ENCODE measurements at places on chromosomes 1 and 21.

DNA sequence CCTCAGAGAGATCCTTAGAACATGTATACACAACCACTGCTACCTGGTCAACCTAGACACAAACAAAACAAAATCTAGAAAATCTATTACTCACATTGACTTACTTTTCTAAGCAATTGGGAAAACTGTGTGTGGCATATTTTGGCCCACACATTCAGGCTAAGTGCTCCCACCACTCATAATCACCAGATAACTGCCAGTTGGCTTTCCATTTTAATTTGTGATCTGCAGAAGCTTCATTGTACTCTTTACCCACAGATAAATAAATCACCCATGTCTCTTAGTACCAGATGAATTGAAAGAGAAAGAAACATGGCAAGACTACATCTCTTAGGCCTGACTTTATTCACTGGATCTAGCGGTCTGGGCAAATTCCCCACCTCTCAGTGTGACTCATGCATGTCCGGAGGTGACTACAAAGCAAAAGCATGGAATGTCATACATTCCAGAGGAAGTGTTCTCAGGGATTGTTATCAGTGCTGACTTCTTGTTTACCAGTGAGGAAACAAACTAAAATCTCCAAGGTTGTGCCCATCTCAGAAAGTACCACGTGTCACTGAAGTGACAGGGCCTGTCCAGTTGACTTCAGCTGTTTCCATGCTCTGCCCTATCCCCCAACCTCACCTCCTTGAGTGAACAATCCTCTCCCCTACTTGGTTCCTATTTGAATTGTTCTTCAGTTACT, 52.4 kb upstream of the BCL10 start:
- DNase-seq: no peak

GRCh38 chr1:172443666-172444453, at the start of gene PIGC:
TSS of gene PIGC (minus strand) at chr1:172444069. CDS start at chr1:172442622, 1,447 bp downstream.
- peak; percentile 93 for DNase-seq

DNA sequence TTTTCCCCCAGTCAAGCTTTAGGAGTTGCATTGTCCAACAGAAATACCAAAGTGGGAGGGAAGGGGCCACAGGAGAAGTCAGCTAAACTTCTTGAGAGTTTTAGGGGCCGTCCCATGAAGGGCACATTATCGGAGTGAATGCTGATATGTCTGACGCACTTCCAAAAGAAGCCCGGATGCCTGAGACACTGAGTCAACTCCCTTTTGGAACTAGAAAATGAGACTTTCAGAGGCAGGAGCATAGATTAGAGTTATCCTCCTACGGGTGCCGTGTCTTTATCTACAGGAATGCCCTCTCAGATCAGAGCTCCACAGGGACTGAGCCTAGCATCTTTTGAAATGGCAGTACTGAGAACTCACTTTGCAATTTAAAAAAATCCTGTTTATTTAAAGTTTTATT, 13.1 kb downstream of the ACTN2 start:
- DNase-seq: no peak

- DNase-seq: peak; percentile 77
Observed at GRCh38 chr1:17606826-17607440, 67.4 kb downstream of the ARHGEF10L start.

- DNase-seq: peak; percentile 72
Observed at GRCh38 chr1:7572654-7573152, 198.4 kb upstream of the VAMP3 start.

DNA sequence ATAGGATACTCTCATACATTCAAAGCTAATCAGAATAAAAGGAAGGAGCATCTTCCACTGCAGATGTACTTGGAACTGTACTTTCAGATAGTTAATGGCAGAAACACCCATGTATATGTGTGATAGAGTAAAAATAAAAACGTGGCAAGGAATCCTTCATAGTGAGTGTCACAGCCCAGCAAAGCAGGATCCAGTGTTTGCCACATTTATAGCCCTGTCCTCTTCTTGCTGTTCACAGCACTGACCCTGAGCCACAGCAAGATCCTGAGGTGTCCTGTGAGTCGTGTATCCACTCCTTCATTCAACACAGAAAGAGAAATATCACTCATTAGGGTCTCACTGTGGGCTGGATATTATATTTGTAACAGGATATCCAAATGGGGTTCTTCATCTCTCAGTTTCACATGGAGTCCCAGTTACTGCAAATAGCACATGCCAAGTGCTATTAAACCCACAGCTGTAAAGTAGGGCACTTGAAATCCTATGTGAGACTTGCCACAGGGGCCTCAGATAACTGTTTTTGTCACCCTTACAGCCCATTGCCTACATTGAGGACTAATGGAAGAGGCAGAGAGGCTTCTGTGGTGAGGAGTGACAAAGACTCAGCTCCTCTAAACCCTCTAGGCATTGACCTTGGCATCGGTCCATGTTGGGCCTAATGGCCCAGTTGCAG, 41.3 kb downstream of the CYP2J2 start:
- DNase-seq: no peak

DNA sequence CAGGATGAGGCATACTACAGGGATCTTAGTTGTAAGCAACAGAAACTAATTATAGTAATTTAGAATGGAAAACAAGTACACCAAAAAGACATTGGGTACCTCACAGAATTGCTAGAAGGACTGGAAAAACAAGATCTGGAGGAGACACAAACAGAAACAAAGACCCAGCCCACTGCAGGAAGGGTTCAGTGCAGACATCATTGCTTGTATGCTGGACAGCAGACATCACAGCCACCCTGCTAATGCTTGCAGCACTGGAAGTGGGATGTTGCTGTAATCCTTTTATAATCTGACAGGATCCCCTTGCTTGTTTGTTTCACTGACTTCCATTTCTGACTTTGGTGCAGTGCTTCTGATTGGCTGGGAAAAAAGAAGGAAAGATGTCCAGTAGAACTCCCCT, 111.4 kb upstream of the ZNF678 start:
- DNase-seq: no peak

DNA sequence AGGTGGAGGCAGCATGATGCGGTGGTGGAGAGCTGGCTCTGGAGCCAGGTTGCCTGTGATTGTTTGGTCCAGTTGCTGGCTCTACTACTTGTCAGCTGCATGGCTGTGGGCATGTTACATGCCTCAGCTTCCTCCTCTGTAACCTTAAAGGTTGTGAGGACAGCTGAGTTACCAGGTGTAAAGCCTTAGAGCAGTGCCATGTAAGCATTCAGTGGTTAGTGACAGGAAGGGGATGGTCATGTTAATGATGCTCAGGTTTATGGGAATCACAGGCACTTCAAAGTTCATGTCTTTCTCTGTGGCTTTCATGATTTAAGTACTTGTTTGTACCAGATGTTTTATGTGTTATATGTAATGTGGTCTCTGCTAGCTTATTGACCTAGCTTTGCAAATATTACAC, 32.6 kb downstream of the PTGFRN start:
- no peak for DNase-seq

DNA sequence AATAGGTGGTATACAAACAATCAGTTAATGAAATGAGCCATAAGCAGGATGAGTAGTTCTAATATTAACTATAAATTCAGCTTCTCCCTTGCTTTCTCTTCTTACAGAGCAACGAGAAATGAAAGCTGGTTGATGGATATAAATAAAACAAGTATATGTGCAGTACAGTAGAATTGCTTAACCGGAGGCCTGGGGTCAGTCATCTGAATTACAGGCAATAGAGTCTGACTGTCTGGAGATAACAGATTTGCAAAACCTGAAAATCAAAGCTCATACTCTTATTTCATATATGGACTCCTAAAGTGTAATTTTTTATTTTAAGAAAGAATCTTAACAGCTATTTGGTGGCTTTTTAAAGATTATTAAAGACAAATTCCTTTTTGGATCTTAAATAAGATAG, 43.1 kb upstream of the SGIP1 start:
- no peak for DNase-seq

DNA sequence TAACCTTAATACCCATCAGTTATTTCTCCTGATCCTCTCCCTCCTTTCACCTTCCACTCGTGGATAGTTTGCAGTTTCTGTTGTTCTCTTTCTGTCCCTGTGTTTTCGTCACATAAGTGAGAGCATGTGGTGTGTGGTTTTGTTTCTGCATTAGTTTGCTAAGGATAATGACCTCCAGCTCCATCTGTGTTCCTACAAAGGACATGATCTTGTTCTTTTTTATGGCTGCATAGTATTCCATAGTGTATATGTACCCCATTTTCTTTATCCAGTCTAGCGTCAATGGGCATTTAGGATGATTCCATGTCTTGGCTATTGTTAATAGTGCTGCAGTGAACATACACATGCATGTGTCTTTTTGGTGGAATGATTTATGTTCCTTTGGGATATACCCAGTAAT, 36.6 kb upstream of the GPR25 start:
- no peak for DNase-seq

- no peak for DNase-seq
Observed at GRCh38 chr1:91201694-91202093, 179.9 kb upstream of the ZNF644 start.

DNA sequence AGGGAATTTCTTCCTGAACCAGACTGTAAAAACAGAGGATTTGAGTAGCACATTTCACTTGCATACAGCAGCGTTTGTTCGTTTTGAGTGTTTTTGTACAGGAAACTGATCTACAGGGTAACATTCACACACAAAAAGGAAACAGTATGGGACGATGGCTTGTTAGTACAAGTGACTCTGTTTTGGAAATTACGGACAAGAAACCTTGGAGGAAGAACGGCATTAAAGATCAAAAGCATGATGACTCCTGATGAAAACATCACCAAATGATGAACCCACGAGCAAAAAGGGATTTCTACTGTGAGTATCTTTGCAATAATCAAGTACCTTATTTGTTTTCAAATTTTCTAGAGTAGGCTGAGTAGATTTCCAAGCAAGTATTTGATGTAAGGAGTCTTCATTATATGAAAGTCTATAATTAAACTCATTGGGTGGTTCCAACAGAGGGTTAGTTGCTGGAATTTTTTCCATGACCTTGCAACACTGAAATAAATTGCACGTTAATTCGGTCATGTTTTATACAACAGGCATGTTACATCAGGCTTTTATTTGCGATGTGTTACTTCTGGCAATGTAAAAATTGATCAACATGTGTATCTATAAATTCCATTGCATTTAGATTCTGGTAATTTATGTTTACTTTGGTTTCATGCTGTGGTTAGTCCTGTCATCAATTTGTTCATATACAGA, 76.7 kb upstream of the KCNK2 start:
- DNase-seq: no peak

- no peak for DNase-seq
Observed at GRCh38 chr1:99218572-99218971, 45.7 kb upstream of the PLPPR4 start.

DNA sequence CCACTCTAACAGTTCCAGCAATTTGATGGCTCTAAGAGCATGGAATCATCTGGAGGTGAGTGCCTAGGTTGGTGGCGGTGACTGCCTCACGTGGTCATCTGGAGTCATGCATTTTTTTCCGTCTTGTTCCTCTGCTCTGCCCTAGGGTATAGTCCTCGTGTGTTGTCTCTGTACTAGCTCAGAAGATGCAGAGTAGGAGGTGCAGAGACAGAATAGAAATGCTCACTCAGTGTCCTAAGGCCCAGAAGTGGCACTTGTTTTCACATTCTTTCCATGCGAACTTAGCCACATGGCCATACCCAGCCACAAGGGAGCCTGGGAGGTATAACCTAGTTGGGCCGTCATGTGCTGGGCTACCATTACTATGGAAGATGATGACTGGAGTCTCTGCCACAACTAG, 30.3 kb downstream of the DYRK1A start:
- DNase-seq: no peak

GRCh38 chr1:183586926-183587325, 3.3 kb downstream of the NCF2 start:
- DNase-seq: no peak

- DNase-seq: no peak
Observed at GRCh38 chr1:235019961-235020360, 108.7 kb downstream of the TOMM20 start.

DNA sequence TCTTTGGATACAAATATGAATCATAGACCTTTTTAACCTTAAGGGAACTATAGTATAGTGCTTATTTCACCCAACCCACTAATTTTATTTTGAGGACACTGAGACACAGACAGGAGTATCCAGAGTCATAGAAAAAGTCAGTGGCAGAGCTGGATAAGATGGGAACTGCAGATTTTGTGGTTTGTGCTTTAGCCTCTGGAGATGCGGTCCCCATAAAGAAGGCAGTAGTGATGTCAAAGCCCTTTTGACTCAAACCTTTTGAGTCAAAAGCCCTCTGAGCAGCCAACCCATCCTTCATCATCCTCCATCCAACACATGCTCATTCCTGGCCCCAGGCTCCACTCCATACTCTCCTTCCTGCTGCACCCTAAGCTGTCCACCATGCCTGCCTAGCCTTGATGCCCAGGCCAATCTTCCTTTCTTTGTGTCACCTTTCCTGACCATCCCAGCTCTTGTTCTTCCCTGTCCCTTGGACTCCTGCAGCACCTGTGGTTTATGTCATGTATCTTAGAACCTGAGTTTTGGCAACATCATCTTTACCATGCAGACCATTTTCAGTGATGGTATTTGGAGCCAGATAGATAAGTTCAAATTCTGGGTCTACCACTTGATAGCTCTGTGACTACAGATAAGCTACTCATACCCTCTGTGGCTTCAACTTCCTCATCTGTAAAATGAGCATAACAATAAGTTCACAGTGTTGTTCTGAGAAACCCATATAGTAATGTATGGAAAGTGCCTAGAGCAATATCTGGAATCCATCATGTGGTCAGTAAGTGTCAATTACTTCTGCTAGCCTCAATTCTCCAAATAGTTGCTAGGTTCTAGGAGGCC, 20.1 kb downstream of the SLAMF1 start:
- no peak for DNase-seq

- DNase-seq: no peak
Observed at GRCh38 chr1:19661721-19662228, 2.9 kb upstream of the HTR6 start.

DNA sequence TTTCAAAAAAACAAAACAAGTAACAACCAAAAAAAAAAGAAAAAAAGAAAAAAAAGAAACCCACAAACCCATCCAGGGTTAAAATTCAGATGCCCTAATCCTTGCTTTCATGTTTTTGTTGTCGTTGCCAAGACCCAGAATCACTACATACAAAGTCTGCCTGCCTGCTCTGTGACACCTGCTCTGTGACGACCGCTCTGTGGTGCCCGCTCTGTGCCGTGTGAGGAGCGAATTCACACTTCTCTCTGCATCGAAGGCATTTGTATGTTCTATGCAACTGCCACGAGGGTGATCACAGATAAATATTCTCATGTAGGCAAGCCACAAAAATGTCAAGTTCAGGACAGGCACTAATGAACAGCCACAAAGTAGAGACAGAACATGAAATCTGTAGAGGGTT, 178.6 kb downstream of the SLC45A1 start:
- no peak for DNase-seq

All from transverse colon (tissue), 4 donors.